ENCODE measurements at places on chromosomes 11 and 22.

DNA sequence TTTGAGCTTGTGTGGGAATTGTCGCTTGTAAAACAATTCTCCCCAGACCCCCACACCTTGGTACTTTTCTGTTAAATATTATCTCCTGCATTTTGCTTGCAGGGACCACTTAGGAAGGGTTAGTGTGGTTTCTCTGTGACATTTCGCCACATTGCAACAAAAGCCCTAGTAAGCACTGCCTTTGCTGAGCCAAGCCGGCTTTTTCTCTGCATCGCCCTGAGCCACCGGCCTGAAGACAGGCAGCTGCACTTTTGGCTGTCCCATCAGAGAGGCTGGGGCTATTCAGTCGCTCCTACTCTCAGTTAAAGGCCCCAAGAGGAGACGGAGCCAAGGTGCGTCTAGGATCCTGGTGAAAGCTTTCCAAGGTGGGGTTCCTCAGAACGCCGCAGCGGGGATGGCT lies 5.7 kb downstream of the MPPED1 start:
- no peak for DNase-seq

- no peak for DNase-seq
Observed at GRCh38 chr22:29750559-29751538, 16.0 kb downstream of the ZMAT5 start.

DNA sequence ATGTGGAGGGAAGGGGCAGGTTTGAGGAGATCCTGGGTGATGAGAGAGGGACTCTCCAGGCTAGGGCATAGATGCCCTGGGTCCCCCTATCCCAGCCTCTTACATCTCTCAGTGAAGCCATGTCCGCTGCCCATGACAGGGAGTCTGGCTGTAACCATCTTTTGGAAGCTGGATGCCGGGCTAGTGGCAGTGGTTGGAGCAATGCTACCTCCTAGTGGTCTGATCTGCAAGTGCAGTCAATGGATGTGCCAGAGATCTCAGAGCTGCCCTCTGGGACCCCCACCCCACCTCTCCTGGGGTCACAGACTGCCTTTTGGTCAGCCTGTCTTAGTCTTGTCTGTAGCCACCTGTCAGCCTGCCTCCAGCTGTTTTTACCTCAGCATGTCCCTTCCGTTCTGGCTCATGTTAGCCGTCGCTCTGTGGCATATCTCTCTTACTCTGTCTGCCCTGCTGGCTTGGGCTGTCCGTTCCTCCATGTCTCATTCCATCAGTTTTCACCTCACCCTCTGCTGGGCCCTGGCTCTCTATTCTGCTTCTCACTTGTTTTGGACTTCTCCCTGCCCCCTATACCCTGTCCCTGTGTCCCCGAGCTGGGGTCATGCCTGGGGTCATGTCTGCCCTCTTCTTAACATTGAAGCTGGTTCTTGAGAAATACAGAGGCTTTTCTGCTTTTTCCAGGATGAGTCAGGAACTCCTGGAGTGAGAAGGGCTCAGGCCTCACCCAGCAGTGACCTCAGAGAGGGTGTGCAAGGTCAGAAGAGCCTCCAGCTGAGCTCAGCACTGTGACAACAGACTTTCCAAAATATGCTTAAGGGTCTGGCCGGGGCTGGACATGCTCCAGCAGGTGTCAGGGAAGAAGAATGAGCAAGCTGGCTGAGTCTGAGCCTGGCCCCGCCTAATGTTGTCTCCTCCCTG lies 52.0 kb upstream of the THY1 start:
- DNase-seq, result no peak

- DNase-seq, result peak; percentile 43
Observed at GRCh38 chr11:75388386-75389275, 10.7 kb upstream of the RPS3 start.

Measured in stimulated activated CD8-positive, alpha-beta memory T cell treated with anti-CD3 and anti-CD28 coated beads, Interleukin-7, amount 100 ng/mL, for 48 hours (primary cell).